Smooth muscle cell of the umbilical artery (primary cell): ENCODE measurements at places on chromosomes 6 and 20. TPM values are rescaled to one million over a fixed set of nuclear protein-coding genes. Genes with fewer than 3 reads are reported as not detected.

Gene EBF4
- total RNA-seq = 1.8 and 1.9 TPM in 2 replicates

Gene ADA
- 6.0 and 9.2 TPM in 2 replicates for total RNA-seq

Gene ABRACL
- total RNA-seq = 28.8 and 30.0 TPM in 2 replicates

Gene BACH2
- total RNA-seq = 0.74 and 1.5 TPM in 2 replicates

Gene RALGAPB
- total RNA-seq = 33.3 and 38.1 TPM in 2 replicates
